ENCODE measurements at places on chromosomes 16 and 17. TPM values are rescaled to one million over a fixed set of nuclear protein-coding genes. Genes with fewer than 3 reads are reported as not detected.

GRCh38 chr16:82360024-82360783 is 190.2 kb upstream of the MPHOSPH6 start:
- no peak for DNase-seq

- peak; percentile 17 for DNase-seq
These were observed 127.9 kb upstream of the CPHXL start for GRCh38 chr16:75854152-75854551.

DNA sequence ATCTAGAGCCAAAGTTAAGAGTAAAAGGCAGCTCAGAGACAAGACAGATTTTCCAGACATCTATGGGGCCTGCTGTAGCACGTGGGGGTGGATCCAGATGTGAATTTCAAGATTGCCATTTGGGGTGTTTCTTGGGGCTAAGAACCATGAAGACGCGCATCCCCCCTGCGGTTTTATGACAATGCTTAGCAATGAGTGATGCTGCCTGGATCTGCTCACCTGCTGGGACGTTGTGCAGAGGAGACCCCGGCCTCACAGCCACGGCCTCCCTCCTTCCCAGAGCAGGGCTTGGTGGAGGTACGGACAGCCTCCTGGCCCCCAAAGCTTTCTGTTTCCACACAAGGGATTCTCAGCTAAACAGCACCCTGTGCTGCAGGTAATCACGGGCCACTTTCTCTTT is 151.5 kb upstream of the DYNLRB2 start:
- DNase-seq = no peak

- DNase-seq = no peak
These were observed 1.0 kb downstream of the CPPED1 start for GRCh38 chr16:12802661-12803060.

Gene PAQR4
- polyA plus RNA-seq = 13.7 TPM

GRCh38 chr16:50448522-50448921 is 79.7 kb upstream of the BRD7 start:
- no peak for DNase-seq

DNA sequence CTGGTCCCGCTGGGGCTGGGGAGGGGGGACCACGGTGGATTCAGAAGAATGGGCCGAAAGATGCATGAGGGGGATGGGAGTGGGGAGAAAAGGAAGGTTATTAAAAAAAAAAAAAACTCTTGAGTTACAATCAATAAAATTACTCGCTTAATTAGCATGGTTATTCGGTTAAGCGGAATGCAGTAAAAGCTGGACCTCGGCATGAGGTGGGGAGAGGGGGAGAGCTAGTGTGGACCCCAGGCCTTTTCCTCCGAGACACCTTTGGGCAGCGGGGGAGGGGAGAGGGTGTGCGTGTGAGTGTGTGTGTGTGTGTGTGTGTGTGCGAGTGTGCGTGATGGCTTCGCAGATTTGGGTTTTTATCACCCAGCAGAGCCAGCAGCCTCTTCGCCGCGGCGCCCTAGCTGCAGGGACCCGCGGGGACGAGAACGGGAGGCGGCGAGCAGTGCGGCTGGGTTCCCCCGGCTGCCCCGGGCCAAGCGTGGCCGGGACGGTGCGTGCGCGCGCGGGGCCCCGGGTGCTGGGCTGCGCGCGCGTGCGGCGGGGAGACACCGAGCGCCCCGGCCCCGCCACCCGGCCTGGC is 3.7 kb downstream of the BAHCC1 start:
- no peak for DNase-seq

DNA sequence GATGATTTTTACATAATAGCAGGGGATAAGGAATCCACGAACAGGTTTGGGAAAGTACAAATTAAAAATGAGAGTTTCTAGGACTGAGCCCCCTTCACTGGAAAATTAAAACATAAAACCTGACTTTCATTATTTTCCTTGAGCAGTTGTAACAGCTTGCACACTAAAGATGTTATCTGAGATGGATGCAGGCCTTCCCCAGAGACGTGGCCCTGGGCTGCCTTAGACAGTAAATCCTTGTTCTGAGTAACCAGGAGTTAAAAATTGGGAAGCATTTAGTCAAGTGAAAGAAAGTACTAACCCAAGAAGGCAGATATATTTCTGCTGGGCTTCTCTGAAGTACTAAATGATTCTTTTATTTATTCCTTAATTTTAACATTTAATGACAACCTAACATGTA is 432.2 kb upstream of the KIF2B start:
- DNase-seq = no peak

Gene CLEC10A
- 3.5 TPM for polyA plus RNA-seq

DNA sequence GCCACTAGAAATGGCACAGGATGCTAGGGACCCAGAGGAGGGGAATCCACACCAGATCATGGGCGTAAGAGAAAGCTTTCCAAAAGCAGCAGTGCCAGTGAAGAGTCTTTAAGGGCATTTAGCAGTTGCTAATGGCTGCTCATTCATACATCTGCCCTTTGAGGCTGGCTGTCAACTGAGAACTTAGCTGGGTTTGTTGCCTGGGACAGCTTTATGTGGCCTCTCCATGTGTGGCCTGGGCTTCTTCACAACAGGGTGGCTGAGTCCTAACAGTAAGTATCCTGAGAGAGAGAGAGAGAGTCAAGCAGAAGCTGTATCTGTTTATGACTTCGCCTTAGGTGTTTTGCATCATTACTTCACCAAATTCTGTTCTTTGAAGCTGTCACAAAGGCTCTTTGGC is 286.1 kb upstream of the KCNJ16 start:
- DNase-seq = no peak

DNA sequence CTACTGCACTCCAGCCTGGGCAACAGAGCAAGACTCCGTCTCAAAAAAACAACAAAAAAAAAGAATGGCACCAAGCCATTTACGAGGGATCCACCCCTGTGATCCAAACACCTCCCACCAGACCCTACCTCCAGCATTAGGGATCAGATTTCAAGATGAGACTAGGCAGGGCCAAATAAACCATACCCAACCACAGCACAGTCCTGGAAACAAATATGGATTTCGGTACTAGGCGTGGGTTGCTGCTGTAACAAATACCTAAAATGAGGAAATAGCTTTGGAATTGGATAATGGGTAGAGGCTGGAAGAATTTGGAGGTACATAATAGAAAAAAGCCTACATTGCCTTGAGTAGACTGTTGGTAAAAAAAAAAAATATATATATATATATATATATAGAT is 49.1 kb downstream of the MMP15 start:
- DNase-seq = no peak

- DNase-seq = no peak
These were observed 49.5 kb upstream of the MEAK7 start for GRCh38 chr16:84553873-84554399.

GRCh38 chr17:38667099-38667786 is 7.5 kb downstream of the EPOP start:
- DNase-seq = peak; percentile 53

- peak; percentile 81 for DNase-seq
These were observed 287.7 kb downstream of the FOXL1 start for GRCh38 chr16:86865851-86866662.

Gene NOD2
- polyA plus RNA-seq = 0.98 TPM

DNA sequence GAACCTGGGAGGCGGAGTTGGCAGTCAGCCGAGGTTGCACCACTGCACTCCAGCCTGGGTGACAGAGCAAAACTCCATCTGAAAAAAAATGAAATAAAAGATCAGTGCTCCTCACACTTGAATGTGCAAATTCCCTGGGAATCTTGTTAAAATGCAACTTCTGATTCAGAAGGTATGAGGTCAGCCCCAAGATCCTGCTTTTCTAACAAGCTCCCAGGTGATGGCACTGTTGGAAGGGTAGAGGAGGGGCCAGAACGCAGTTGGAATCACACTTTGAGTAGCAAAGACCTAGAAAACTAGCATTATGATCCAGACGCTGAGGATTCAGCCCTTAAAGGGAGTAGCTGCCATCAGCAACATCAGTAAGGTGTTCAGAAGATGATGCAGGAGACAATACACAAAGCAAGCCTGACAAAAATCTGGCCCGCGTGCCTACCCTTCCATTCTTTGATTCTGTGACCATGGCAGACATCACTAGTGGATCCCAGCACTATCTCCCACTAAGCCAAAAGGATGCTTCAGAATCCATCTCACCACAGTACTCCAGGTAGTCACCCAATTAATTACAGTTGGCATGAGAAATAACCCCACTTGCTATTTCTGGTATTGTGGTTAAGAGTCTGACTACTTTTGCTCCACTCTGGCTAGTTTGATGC is 33.1 kb upstream of the MEIOC start:
- no peak for DNase-seq

Gene PIMREG
- polyA plus RNA-seq = 16.8 TPM

GRCh38 chr17:15000661-15001060 is 264.5 kb downstream of the PMP22 start:
- no peak for DNase-seq

Gene PYCARD
- 12.7 TPM for polyA plus RNA-seq

DNA sequence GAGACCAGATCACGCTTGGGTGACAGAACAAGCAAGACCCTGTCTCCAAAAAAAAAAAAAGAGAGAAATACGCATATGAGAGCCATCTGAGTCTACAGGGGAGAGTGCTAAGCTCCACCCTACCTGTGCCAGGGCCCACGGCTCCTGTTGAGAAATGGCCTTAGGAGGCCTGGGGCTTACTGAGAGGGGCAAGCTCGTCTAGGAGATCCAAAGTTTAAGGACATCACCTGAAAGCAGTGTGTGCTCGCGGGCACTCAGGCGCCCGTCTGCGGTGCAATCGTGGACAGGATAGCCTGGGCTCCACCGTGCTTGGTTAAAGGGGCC is 14.5 kb upstream of the BAIAP2 start:
- DNase-seq = no peak

Gene ALOX12B
- not detected for polyA plus RNA-seq

- DNase-seq = peak; percentile 33
These were observed 709 bp upstream of the ENO3 start for GRCh38 chr17:4950075-4950745.

DNA sequence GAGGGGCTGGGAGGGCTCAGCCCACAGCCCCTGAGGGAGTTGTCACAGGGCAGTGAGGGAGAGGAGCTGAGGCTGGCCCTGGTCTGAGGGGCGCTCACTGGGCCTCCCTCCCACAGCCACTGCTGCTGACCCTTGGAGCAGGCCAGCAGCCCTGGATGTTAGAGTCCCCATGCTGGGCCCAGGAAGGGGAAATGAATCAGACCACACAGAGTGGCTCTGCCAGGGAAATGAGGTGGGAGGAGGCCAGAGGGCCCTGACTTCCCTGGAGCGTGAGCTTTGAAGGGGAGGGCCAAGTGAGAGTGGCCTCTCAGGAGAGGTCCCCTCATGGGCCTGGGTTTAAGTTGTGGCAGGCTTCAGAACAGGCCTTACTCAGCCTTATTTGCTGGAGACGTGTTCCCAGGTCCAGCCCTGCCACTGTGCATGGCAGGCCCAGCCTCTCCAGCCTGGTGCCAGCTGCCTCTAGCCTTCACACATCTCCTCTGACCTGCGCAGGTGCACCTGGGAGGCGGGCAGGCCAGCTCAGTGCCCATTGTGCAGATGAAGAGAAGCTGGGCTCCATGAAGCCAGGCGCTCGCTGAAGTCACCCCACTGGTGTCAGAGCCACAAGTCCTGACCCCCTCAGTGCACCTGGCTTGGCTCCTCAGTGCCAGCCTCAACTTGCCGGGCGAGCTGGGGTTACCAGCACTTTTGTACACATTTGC is 15.4 kb downstream of the GPT2 start:
- no peak for DNase-seq

GRCh38 chr16:60674241-60674640 is 1362.0 kb downstream of the CDH8 start:
- no peak for DNase-seq

DNA sequence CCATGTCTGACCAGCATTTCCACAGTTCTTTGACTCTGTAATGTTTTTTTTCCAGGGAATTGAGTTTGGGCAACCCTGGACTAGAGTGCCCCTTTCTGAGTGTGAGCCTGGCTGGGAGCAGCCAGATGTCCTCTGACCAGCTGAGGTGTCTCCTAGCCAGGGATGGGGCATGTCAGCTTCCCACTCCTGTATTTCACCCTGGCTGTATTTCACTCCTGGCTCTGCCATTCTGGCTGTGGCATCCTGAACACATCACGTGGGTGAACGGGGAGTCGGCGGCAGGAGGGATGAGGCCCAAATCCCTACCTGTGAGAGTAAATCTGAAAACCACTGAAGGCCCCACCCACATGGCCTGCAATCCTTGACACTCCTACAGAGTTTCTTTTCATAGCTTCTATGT is 31.3 kb downstream of the KDM8 start:
- DNase-seq = no peak

DNA sequence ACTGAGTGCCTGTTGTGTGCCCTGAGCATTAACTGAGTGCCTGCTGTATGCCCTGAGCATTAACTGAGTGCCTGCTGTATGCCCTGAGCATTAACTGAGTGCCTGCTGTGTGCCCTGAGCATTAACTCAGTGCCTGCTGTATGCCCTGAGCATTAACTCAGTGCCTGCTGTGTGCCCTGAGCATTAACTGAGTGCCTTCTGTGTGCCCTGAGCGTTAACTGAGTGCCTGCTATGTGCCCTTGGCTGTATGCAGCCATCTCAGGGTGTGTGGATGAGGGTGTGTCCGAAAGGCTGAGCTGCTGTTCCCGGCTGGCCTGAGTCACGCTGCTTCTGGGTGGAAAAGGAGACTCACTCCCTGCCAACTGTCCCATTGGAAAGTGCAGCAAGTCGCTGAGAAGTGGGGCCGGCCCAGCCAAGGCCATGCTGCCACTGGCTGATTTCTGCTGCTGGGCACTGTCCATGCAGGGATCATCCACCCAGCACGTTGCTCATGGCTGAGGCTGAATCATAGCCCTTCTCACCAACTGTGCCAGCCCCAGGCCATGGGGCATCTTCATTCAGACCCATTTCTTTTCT is 113.8 kb downstream of the OR1D5 start:
- DNase-seq = no peak

DNA sequence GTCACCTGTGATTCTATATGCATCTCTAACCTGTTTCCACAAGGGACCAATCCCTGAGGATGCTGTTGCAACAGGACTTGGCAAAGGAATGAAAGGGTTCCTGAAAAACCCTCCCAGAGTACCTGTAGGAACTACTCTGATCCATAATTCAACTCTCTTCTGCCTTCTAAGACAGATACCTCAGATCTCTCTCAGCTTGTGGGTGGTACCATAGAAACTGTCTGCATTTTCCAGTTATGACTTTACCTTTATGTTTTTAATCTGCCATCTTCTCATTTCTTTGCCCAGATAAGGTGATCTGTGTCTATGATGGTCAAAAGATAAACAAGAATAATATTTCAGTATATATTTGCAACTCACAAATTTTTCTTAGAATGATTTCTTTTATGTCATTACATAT is 65.1 kb downstream of the TMC6 start:
- DNase-seq = no peak

- DNase-seq = no peak
These were observed 5.6 kb downstream of the RARA start for GRCh38 chr17:40314584-40314956.
